Stimulated activated CD8-positive, alpha-beta memory T cell treated with anti-CD3 and anti-CD28 coated beads, Interleukin-4, amount 100 ng/mL, for 1 hour (primary cell): ENCODE measurements at places on chromosomes 2 and 18.

DNA sequence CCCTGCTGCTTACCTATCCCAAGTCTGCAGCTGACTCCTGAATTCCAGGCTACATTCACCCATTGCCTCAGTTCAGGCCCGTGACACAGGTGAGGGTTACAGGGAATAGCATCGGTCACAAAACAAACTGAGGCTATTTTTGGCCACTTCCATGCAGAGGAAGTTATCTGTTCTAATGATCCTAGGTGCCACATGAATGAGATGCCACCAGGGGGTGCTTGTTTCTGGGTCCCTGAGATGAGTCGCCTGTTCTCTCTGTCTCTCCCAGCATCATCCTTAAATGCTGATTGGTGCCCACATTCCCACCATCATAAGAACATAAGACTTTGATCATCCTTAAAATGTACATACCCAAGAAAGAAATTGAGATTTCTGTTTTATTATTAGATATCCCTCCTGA is 119.0 kb upstream of the CELF4 start:
- no peak for DNase-seq

DNA sequence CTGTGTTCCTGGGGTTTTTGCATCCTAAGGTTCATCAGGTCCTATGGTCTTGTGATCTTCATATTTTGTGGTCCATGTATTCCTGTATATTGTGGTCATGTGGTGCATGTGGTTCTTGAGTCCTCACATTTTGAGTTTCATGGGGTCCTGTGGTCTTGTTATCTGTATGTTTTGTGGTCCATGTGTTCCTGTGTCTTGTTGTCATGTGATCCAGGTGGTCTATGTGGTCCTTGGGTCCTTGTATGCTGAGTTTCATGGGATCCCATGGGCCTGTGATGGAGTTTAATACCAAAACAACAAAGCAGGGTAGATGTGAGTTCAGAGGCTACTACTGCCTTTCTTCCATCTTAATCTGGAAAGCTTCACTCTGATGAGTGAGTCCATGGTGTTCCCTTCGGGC is 166.4 kb downstream of the TMEM18 start:
- no peak for DNase-seq

- no peak for DNase-seq
These were observed 180.7 kb downstream of the PLCL1 start for GRCh38 chr2:197985029-197985638.

GRCh38 chr2:201402651-201403562 is 45.8 kb upstream of the FLACC1 start:
- no peak for DNase-seq

DNA sequence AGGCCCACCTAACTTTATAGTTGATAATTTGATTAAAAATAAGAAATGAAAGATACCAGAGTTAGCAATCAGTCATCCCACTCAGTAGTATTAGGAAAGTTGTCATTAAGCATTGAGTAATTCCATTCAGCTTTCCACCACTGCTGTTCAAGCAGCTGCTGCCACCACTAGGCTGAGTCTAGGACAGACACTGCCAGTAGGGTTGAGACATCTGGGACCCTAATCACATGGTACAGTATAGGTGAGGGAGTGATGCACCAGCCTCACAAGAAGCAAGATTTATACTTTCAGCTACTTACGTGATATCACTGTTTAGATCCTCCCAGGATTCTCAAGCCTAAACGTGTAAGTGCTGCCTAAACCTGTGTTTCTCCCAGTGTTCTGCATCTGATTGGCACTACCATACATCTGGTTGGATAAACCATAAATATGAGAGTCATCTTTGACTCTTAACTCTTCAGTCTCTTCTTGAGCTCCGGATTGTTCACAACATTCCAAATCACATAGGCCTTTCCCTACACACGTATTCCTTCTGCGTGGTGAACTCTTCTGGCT is 3.2 kb downstream of the UBXN4 start:
- no peak for DNase-seq

DNA sequence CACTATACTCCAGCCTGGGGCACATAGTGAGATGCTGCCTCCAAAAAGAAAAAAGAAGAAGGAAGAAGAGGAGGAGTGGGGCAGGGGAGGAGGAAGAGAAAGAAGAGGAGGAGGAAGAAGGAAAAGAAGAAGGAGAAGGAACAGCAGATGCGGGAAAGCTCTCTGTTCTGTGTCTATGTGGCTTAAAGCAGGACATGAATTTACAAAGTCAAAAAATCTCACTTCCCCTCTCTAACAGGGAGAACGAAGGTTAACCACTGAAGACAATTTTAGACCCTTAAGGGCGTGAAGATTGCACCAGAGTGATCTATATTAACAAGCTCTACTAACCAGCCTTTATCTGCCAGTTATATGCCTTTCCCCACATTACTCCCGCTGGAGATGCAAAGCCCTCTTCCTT is 258.9 kb downstream of the METTL4 start:
- DNase-seq, result no peak

- no peak for DNase-seq
These were observed 132.7 kb upstream of the XPO1 start for GRCh38 chr2:61670591-61671501.

DNA sequence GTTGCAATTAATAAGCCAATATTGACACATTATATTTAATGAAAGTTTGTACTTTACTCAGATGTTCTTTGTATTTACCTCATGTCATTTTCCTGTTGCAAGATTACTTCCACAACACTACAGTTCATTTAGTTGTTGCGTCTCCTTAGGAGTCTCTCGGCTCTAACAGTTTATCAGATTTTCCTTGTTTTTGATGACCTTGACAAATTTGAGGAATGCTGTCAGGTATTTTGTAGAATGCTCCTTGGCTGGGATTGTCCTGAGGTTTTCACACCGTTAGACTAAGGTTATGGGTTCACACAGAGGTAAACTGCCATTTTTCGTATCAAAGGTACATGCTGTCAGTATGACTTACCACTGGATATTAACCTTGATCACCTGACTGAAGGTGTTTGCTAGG is 416.6 kb upstream of the TNP1 start:
- no peak for DNase-seq

DNA sequence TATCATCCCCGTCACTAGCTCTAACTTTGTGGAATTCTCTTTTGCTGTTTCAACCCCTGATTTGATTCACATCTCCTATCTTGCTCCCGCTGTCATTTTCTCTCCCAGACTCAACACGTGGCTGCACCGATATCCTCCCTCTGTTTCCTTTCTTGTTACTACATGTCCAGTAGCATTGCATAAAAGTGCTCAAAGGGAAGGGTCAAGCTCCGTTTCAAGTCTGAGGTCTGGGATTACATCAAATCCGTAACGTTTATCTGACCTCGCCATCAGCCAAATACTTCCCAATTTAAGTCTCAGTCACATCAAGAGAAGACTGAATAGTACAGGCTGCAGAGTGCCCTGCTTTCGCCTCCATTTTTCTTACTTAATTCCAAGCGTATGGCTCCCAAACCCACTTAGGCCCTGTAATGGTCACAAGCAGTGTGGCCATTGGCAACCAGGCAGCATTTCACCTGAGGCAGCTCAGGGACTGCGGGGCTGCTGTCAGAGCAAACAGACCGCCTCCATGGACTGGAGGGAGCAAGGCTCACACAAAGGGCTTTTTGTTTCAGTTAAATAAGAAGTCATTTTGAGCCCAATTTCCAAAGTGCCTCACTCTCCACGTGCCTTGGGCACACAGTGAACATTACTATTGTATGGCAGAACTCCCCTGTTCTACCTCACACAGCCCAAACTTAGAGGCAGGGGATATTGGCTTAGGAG is 217.8 kb downstream of the BCL11A start:
- DNase-seq, result no peak

GRCh38 chr18:55694291-55694690 is 106.3 kb upstream of the TCF4 start:
- no peak for DNase-seq

GRCh38 chr2:130354139-130354428 is 1.8 kb upstream of the PTPN18 start:
- no peak for DNase-seq

GRCh38 chr2:13543550-13543949 is 826.8 kb downstream of the TRIB2 start:
- no peak for DNase-seq

GRCh38 chr18:48761582-48761981 is 189.2 kb downstream of the SMAD7 start:
- no peak for DNase-seq

DNA sequence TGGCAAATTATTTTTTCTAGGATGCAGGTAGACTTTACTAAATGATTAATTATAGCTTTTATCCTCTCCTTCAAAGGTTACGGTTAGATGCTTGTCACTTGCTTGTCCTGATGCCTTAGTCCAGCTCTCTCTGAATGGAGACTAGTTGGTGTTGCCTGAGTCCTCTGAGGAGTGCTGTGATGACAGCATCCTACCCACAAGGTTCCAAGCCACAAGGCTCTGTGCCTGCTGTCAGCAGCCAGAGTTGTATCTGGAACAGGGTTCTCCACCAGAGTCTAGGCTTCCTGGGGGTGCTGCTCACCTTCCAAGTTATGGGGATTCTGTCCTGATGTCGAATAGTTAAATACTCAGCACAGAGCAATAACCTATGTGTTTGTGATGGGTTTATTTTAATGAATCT is 125.7 kb downstream of the GALNT1 start:
- no peak for DNase-seq

GRCh38 chr2:28428486-28428885 is 35.8 kb downstream of the FOSL2 start:
- no peak for DNase-seq

DNA sequence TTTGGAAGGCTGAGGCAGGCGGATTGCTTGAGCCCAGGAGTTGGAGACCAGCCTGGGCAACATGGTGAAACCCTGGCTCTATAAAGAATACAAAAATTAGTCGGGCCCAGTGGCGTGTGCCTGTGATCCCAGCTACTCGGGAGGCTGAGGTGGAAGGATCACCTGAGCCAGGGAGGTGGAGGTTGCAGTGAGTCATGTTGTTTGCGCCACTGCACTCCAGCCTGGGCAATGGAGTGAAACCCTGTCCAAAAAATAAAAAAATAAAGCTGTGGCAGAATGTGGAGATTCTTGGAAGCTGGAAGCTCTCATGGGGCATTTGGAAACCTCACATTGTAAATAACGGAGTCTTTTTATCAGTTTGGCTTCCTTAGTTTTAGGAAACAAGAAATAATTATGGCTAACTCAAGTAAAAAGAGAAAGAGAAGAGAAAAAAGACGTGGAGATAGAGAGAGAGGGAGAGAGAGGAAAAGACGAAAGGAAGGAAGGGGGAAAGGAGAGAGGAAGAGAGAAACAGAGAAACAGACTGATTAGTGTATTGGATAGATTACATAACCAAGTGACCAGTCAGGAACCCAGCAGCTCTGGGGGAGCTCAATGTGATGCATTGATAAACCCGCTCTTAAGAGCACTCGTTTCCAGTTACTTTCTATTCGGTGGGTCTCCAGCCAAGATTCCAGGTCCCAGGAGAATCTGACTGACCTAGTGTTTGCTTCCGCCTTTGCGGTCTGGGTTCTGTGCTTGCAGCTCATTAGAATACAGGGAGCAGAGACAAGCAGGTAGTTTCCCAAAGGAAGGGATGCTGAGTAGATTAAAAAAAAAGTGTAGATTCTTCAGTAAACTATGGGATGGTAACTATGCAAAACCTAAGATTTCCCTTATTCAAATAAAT is 1.1 kb upstream of the SPAST start:
- DNase-seq, result no peak

- DNase-seq, result no peak
These were observed 52.0 kb downstream of the ARL4C start for GRCh38 chr2:234444893-234445292.

GRCh38 chr2:36238106-36238505 is 117.5 kb upstream of the CRIM1 start:
- DNase-seq, result no peak

- no peak for DNase-seq
These were observed 1117.6 kb upstream of the DDX18 start for GRCh38 chr2:116696903-116697302.

DNA sequence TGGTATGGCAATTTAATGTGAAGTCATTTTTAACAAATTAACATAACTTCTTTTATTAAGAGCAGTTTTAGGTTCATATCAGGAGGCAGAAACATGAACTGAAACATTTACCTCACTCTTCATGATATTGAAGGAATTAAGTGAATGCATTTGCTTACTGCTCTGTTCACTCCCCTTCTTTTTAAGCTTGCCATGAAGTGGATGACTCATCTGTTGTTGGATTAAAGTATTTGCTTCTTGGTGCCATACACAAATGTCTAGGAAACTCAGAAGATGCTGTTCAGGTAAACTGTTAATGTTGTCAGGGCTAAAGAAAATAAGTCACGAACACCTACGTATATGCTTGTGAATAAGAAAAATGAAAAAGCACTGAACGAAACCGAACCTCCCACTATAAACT is 10.2 kb upstream of the CABYR start:
- DNase-seq, result no peak

DNA sequence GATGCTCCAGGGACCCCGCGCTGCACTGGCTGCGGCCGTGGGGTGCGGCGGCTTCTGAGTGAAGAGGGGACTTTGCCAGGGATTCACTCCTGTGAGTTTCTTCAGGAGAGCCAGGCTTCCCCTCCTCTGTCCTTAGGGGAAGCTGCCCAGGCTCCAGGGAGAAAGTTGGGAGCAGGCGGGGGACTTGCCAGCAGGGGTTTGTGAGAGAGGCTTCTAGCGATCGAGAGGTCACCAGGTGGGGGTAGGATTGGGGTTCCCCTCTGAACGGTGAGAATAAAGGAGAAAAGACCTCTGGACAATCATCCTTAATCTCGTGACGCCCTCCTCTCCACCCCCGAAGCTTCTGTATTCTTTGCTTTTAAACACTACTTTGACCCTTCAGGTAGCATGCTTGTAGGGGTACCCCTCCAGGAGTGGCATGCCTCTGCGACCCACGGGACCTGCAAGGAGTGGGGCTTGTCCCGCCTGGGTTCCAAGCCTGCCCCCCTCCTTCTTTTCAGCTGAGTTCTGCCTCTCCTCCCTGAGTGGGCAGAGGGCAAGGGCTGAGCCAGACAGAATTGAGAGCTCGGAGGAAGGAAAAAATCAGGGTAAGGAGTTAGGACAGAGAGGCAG is 601 bp downstream of the PROKR1 start:
- DNase-seq, result no peak

DNA sequence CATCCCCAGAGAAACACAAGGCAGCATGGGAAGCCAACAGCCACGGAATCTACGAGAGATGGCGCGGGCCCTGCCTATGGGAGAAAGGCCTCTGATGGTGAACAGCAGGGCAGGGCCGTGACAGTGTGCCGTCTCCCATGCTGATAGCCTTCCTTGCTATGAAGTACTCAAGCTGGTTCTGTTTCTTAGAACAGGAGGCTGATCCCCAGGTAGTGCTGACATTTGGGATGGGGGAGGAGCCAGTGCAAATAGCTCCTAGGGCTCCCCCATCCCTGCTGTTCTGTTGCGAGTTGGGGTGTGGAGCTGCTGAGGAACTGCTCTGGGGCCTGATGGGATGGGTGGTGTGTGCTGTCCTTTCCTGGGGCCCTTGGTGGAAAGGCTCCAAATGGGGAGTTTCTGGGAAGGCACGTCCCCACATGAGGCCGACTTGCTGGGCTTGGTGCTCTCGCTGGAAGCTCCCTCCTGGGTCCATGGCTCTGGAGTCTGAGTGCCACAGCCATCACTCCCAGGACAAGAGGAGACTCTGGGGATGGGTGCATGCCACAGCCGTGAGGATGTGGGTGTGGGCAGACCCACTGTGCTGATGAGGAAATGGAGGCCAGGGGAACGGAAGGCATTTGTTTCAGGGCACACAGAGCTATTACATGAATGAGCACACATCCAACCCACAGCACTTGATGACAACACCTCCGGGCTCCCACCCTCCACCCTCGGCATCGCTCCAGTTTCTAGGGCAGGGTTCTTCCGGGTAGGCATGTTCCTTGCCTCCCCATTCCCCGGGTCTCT is 246.8 kb downstream of the HDAC4 start:
- DNase-seq, result no peak

GRCh38 chr2:146576339-146577111 is 1268.3 kb upstream of the ACVR2A start:
- no peak for DNase-seq
